Hematopoietic multipotent progenitor cell treated with erythropoietin and hydrocortisone succinate and interleukin-3 and kit ligand, for 15 days (in vitro differentiated cells): ENCODE measurements at places on chromosomes 2 and 18.

- no peak for DNase-seq
These were observed 71.3 kb downstream of the MYL12B start for GRCh38 chr18:3333056-3333720.

GRCh38 chr2:70613521-70613920 lies 59.9 kb upstream of the TGFA start:
- no peak for DNase-seq

DNA sequence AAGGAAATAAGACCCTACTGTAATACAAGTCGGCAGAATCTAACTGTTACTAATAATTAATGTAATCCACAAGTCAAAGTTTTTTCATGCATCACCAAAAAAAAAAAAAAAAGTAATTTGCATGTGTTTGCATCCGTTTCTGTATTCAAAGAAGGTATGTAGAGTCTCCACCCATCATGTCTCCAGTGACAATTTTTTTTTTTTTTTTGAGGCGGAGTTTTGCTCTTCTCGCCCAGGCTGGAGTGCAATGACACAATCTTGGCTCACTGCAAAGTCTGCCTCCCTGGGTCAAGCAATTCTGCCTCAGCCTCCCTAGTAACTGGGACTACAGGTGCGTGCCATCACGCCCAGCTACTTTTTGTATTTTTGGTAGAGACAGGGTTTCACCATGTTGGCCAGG lies 24.2 kb upstream of the NFU1 start:
- DNase-seq: no peak

DNA sequence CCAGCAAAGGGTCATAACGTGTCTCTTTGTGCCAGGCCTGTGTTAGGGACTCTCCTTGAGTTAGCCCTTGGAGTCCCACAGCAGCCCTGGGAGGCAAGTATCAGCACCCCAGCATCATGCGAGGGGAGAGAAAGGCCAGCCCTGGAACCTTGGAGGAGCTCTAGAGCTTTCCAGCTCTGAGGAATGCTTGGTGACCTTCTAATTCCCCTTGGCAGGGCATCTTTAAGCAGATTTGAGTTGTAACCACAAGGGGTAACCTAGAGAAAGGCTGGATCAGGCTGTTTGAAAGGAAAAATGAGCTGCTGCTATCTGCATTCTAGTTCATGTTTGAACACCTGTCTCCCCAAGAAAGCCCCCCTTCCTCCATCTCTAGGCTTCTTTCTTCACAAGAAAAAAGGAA lies 23.8 kb upstream of the ODC1 start:
- no peak for DNase-seq

DNA sequence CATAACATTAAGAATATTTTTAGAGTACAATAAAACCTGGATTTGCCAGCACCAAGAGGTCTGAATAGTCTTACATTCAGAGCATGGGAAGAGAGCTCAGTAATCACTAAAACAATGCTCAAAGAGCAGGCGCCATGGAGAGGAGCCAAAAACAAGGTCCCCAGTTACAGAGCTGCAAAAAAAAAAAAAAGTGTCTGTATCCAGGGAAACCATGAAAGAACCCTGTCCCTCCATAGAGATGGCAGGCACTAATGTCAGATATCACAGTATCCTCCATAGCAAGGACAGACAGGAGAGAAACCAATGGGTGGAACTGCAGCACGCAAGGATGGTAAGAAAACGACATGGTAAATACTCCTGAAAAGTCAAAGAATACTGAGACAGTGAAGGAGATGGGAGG lies 19.5 kb downstream of the FBXO15 start:
- no peak for DNase-seq

GRCh38 chr18:50373561-50374219 lies 1.2 kb upstream of the SKA1 start:
- no peak for DNase-seq

DNA sequence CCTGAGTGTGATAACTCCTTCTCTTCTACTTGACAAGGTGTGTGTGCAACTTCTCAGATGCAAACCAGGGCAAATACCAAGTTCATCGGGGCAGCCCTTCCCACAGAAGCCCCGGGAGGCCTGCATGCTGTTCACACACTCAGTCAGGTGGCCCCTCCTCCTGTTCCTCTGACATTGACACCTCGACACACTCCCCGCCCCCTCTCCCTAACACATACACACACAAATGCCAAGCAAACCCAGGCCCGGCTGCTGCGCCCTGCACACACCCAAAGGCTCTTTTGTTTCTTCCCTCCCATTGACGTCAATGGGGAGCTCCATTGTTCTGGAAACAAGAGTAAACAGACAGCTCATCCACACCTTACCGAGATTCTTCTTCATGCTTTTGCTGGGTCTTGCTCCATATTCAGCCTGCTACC lies 1.7 kb upstream of the PER2 start:
- no peak for DNase-seq

GRCh38 chr18:61551586-61551985 lies 218.4 kb downstream of the CDH20 start:
- DNase-seq: peak; percentile 12

DNA sequence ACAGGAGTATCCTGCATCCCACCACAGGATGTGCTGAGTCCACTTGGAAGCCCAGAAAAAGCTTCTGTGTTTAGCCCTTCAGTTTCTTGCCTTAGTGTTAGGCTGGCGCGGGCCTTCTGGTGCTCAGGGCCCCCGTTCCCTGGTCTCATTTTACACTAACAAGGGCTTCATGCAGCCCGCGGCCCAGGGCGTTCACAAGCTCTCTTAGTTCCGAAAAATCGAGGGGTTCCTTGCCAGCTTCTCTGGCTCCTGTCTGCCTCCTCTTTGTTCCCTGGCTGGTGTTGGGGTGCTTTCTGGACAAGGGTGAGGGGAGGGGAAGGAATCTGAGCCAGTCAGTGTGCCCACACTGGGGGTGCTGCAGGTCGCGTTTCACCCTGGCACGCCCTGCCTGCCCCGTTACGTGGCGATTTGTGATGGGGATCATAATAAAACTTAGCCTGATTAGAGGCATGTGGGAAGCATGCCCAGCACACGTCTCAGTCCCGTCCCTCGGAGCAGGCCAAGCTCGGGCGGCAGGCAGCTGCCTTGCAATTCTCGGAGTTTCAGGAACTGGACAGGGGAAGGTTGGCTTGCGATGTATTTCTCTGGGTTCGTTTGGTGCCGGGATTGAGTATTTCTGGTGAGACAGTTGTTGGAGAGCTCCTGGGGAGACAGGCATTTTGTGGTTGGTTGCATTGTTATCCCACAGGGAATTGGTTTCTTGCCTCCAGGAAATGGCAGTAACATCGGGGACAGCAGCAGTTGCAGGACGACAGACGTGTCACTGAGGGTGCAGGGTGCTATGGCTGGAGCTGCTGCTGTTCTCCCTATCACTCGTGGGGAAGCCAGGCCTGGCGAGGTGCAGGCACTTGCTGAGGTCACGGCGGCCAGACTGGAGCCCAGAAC lies 22.9 kb downstream of the SH3BP4 start:
- DNase-seq: no peak

- no peak for DNase-seq
These were observed 142.9 kb upstream of the MEX3C start for GRCh38 chr18:51340332-51340731.

- no peak for DNase-seq
These were observed 172.7 kb upstream of the TRIB2 start for GRCh38 chr2:12543978-12544558.

GRCh38 chr2:42768706-42769256 lies 4.8 kb upstream of the OXER1 start:
- DNase-seq: no peak

DNA sequence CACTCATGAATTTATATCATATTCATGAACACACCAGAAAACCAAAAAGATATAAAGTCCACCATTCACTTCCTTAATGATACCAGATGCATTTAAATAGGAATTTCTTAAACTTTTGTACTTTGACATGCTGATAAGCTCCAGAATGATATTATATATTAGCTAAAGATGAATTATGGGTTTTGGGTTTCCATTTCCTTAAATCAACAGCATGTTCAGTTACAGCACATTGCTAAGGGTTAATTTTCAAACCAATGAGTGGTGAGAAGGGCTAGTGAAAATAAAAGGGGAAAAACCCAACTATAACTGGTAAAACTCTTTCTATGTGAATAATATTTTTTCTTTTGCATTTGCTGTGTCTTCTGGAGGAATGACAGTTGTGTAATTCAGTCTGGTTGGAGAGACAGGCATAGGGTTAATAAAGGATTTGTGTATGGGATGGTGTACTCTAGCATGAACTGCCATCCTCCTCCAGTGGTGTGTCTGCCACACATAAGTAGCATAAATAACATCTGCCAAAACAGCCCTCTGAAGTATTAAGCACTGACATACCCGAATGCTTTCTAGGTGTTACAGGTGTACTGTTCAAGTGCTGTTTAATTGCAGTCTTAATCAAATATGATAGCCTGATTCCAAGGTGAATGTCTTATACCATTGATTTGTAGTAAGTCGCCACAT lies 19.3 kb upstream of the CPS1 start:
- no peak for DNase-seq

DNA sequence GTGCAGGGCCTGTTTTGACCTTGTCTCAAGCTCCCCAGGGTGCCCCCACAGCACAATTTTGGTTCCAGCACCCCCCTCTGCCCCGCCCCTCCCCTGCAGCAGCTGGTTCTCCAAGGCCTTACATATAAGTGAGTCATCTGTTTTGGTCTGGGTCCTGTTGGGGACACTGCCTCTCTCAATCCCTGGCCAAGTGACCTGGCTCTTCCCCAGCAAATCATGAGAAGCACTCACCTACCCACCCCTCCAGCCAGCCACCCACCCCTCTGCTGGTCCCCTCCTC lies 90.5 kb downstream of the INHBB start:
- DNase-seq: no peak

DNA sequence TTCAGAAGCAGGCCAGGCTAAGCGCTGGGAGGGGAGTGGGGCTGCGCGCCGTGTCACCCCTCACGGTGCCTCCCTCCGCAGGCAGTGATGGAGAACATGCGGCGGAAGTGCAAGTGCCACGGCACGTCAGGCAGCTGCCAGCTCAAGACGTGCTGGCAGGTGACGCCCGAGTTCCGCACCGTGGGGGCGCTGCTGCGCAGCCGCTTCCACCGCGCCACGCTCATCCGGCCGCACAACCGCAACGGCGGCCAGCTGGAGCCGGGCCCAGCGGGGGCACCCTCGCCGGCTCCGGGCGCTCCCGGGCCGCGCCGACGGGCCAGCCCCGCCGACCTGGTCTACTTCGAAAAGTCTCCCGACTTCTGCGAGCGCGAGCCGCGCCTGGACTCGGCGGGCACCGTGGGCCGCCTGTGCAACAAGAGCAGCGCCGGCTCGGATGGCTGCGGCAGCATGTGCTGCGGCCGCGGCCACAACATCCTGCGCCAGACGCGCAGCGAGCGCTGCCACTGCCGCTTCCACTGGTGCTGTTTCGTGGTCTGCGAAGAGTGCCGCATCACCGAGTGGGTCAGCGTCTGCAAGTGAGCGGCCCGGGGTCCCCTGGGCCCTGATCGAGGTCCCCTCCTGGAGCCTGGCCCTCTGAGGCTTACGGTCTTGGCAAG lies 12.2 kb downstream of the WNT10A start:
- peak; percentile 39 for DNase-seq

- DNase-seq: no peak
These were observed 443.1 kb downstream of the THSD7B start for GRCh38 chr2:137208431-137208891.

GRCh38 chr2:8584174-8585066 lies 97.4 kb upstream of the ID2 start:
- DNase-seq: no peak

DNA sequence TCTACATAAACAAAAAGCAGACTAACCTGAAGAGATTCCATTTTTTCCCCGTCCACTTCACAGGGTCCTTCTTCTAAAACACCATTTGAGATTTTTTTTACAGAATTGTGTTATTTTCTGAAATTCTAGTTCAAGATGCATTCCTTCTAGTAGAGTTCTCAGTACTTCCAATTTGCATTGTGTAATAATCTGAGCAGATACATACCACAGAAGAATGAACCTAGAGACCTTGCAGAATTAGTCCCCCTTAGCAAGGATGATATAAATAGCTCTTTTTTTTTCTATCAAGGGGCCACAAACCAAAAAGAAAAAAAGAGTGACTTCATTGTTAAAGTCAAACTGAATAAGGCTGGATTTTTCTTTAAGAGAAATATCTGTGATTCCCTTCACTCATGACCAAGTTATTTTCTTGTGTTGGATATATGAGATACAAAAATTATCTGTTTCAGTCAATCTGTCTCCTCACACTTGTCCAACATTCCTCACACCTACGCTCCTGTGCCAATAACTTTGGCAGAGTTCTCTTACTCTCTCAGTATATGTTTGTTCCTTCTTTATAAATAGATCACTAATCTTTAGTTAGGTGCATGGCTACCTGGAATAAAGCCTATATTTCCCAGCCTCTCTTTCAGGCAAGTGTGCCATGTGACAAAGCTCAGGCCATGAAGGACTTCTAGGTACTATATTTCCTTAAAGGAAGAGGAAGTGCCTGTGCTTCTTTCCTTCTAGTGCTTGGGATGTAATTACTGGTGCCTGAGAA lies 183.5 kb downstream of the ZNF385B start:
- no peak for DNase-seq

- no peak for DNase-seq
These were observed 8.1 kb upstream of the MLPH start for GRCh38 chr2:237478979-237479378.

GRCh38 chr2:236136538-236136937 lies 31.6 kb downstream of the GBX2 start:
- DNase-seq: no peak

GRCh38 chr2:234705108-234705507 lies 208.2 kb upstream of the ARL4C start:
- no peak for DNase-seq

DNA sequence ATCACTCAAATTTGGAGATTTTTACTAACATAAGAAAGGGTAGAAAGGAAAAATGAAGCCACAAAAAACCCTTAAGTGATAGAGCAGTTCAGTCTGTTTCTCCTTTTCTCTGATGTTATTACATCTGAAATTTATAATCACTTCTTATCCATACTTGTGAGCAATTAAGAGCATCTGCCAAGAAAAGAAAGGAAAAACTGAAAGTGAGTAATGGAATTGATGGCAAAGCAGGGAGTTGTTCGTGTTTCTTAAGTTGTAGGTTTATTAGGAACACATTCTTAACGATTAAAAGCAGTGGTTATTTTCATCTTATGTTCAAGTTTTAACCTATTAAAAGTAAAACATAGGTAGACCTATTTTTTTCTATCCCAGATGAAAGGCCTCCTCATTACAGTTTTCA lies 277.7 kb downstream of the RND3 start:
- no peak for DNase-seq
